Activated T-cell treated with anti-CD3 and anti-CD28 coated beads for 24 hours (primary cell): ENCODE measurements at places on chromosomes 2 and 18.

- no peak for DNase-seq
Observed at GRCh38 chr2:47907039-47907781, 912 bp upstream of the FBXO11 start.

DNA sequence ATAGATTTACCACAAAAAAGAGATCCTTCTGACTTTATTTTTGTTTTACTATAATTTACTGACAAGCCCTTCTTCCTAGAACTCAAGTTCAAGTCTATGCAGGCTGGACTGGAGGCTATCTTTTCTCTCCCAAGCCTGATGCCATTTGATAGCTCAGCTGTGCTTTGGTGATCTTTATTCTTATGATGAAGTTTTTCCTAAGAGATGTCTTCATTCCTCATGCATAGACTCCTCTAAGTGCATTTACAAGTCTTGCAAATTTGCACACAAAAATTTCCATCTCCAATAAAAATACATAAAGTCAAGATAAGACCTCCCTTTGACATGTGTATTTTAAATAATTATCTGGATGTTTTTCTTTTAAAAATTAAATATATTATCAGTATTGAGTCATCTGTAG is 167.4 kb upstream of the ETAA1 start:
- DNase-seq: no peak

- DNase-seq: no peak
Observed at GRCh38 chr2:128782411-128783192, 463.9 kb upstream of the HS6ST1 start.

GRCh38 chr2:123717636-123718334 is 307.3 kb upstream of the CNTNAP5 start:
- no peak for DNase-seq

DNA sequence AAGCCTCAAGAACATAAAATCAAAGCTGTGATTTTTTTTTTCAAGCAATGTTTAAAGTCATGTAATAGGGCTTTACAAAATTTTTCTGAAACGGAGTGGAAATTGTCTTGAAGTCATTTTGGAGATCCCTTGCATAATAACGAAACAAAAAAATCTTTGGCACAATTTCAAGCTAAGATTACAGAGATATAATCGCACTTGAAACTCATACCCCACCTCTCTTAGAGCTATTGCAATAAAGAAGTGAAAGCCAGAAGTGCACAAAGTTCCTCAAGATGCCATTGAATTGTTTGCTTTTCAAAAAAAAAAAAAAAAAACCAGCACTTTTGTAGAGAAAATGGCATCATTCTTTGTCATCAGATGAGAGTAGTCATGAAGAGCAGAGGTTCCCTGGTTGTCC is 152.3 kb downstream of the PAX3 start:
- no peak for DNase-seq

- DNase-seq: no peak
Observed at GRCh38 chr18:54165450-54165849, 59.0 kb downstream of the MBD2 start.

DNA sequence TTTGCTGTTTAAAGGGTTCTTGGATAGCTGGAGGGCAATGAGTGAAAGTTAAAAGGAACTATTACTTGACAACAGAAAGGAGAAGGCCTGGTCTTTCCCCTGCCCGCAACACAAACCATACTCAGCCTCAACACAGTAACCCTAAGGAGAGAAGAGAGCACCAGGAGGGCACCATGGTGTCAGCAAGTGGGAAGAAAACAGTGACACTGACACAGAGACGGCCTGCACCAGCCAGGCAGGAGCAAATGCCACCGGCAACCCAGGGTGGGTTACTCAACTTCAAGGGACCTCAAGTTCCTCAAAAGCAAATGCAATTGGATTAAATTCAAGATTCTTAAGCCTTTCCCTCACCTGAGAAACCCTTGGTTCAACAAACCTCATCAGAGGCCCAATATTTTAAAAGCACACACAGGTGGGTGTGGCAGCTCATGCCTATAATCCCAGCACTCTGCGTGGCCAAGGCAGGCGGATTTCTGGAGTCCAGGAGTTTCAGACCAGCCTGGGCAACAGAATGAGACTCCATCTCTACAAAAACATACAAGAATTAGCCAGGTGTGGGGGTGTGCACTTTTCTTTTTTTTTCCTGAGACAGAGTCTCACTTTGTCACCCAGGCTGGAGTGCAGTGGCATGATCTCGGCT is 52.3 kb downstream of the TFCP2L1 start:
- no peak for DNase-seq

DNA sequence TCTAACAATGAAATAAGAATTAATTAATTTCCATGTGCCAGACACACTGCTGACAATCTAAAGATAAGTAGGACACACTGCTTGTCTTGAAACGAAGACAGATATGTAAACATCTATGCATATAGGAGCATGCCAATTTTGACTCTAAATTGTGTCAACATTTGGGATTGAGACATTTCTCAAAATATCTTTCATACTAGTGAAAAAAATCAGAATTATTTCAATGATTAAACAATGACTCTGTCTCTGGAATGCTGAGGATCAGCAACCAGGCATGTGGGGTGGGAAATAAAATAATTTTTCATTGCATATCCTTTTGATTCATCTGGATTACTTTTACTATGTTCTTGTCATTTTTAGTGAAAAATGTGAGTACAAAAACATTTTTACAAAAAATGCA is 262.6 kb upstream of the SYT4 start:
- DNase-seq: no peak
